Hepatic stellate cell (primary cell): ENCODE measurements at places on chromosomes 12 and 14.

GRCh38 chr14:101508948-101509729 is 52.2 kb upstream of the DIO3 start:
- DNase-seq, result no peak

DNA sequence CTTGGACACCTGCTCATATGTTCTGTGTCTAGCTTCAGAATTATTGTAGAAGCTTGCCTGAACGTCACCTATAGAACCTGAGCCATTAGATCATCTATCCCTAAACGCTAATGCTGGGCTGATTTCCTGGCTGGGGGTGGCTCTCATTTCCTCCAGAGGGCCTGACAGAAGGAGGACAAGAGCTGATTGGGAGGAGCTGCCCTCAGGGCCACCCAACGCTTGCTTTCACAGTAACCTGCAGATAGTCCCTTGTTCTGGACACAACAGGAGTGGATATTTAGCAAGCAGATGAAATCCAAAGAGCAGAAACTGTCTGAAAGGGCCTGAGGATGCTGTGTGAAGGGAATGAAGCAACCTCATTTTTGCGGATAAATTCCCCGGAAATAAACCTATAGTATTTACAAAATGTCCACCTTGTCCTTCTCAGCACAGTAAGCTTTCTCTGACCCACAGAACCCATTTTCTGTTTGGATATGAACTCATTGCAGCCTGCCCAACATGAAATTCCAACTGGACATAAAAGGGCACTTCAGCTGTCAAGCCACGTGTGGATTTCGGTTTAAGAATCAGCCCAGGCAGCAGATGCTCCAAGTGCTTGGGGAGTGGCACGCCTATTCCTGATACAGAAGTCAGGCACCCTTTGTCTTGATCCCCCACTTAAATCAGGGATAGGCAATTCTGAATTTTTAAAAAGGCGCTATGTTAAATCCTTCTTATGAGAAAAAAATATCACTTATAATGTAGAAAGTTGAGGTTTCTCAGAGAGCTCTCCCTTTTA is 32.8 kb upstream of the TUBA1C start:
- DNase-seq, result no peak

DNA sequence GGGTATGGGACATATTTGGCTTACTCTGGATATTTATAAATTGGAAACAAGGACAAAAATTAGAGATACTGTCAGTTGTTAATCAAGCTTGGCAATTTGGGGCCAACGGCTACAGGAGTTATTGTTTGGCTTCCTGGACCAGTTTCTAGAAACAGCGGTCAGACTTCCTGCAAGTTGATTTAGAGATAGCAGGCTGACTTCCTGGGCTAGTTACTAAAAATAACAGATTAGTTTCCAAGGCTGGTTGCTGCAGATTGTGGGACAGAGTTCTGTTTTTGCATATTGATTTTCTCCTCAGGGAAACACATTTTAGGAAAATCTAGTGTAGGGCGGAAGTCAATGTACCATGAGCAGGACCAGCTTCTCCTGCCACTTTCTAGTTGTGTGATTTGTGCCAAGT is 144.0 kb upstream of the TMPO start:
- DNase-seq, result no peak

- DNase-seq, result no peak
These were observed 193.3 kb downstream of the ANO4 start for GRCh38 chr12:100987552-100988521.

GRCh38 chr12:104480826-104481440 is 24.2 kb downstream of the CHST11 start:
- peak; percentile 37 for DNase-seq

DNA sequence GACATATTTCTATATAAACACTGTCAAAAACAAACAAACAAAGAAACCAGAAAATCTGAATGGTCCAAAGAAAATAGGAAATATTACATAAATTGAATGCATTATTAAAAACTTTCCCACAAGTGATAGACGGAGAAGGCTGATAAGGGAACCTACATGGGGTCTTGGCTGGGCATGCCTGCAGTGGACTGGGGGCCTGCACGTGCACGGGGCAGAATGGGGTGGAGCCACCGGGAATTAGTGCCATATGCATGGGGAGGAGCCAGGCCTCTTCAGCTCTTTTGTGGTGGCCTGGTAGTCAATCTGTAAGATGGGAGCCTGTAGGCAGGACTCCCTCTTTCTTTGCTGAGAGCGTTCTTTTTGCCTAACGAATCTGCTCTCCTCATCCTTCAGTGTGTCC is 1031.7 kb upstream of the FBXO33 start:
- DNase-seq, result no peak

- no peak for DNase-seq
These were observed 407.5 kb downstream of the PCNX1 start for GRCh38 chr14:71314717-71315116.

GRCh38 chr14:97757491-97757890 is 960.3 kb downstream of the VRK1 start:
- DNase-seq, result no peak

DNA sequence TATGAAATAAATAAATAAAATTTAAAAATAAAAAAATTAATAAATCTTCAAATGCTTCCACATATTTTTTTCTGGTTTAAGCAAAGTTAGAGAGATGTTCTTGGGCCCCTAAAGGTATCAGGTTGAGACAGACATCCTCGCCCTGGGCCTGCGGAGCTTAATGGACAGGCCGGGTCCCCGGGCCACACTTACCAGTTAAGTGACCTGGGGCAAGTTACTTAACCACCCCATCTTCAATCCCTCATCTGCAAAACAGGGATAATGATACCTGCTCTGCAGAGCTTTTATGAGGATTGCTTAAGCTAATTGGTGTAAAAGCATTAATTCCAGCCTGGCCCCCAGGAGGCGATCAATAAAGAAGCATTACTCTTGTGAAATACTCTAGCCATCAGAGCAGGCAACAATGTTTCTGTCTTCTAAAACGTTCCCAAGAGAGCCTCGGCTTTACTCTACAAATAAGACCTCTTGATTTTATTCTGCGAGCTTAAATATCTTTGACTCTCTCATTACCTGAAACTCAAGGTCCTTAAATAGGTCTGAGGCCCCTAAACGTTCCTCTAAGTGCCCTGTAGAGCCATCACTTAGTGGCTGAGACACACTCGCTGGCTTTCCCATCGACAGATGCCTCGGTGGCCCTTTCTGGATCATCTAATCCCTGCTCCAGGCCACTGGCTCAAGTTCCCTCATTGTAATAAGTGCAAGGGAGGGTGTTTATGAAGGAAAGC is 81.1 kb upstream of the DIO3 start:
- DNase-seq, result no peak

GRCh38 chr14:49250109-49250508 is 336.1 kb downstream of the RPS29 start:
- peak; percentile 19 for DNase-seq

- DNase-seq, result no peak
These were observed 352.0 kb downstream of the FLRT2 start for GRCh38 chr14:85881935-85882334.

DNA sequence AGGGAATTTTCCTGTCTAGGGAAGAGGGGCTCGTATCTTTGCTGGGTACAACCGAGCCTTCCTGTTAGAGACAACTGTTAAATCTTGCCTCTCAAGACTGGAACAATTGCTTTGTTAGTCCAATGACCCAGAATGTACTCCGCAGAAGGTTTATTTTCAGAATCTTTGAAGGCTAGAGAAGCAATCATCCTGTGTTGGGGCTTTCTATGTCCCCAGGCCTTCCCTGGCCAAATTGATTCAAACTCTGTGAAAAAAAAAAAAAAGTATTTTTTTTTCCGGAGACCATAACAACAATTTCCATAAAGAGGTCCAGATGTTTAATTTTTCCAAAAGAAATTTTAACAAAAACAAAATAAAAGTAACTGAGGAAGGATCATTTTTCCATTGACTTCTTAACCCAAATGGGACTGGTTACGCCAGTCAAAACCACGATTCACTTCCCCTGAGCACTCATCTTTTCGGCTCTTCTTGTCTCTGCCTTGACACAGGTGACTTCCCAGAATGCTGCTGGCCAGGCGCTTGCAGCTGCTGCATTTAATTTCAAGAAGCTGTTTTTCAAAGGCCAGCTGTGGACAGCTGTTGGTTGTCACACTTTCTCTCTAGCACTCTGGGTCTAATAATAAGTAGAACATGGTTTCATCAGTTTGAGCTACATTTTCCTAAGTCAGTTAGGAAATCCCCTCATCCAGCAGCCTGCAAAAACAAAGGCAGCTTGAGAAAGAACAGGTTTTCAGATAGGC is 81.6 kb upstream of the MANSC4 start:
- no peak for DNase-seq

DNA sequence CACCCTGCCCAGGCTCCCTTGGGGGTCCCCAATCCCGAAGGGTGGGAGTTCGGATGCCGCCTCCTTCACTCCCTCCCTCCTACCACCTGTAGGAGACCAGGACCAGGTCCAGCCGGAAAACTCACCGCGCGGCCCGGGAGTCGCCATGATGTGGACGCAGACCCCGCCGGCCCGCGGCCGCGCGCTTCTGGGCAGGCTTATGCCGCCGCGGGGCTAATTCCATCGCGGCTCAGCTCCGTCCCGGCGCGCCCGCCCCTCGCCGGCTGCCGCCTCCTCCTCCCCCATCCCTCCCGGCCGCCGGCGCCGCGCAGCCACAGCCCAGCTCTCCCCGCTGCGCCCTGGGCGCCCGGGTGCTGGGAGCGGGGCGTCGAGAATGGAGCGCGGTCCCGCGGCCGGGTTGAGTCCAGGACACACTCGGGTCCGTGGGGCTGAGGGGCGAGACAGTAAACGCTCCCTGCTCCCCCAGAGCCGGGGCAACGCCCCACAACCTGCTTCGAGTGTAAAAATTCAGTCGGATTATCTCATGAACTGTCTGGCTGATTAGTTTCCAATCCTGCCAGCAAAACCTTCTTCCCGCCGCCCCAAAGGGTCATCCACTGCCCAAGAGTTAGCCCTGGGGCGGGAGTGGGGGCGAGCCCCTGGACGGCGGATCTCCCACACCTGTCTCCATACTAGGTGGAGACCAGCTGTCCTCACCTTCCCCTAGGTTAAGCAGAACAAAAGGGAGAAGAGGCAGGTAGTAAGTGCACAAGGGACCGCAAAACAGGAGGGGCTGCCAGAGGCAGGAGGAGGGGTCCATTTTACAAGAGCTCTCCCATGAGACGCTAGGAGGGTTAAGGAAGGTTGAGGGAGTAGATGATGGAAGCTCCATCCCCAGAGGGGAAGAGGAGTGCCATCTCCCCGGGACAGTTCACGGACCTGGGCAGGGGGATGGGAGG is at the start of gene ANO2:
ANO2 (minus strand) TSS at position 189 of the 938 bp plus-strand sequence; CDS start at position 147, 42 bp downstream.
- no peak for DNase-seq

DNA sequence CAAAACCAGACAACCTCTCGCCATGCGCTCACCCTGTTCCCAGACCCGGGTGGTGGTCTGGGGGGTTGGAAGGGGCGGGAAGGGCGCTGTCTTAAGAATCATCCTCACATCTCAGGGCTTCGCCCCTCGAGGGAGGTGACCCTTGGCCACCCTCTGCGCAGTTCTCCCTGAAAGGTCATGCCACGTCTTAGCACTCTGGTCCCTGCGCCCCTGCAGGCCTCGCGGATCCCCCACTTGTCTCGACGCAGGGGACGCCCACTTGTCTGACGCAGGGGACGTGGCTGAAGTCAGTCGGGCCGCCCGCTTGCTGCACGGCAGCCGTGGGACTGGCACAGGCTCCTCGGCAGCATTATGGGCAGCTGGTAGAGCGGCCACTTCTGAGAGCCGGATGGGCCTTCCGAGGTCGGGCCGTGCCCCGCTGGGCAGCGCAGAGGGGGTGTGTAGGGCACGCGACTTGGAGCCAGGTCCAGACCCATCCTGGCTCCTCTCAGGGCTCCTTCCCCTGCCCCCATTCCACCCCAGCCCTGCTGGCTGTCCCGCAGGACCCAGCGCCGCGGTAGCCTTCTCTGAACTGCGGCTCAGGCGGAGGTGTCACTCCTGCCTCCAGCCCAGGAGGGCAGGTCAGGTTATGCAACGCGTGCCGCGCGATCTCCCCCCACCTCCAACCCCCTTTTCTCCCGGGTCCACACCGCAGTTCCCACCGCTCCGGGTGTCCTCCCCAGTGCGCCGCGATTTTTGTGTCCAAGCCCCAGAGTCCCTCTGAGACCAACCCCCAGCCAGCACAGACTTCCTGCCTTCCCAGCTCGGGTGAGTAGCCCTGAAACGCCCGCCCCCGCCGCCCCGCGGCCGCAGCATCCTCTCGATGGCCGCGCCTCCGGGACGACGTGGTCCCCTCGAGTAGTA is 40.9 kb upstream of the CAPRIN2 start:
- peak; percentile 86 for DNase-seq

DNA sequence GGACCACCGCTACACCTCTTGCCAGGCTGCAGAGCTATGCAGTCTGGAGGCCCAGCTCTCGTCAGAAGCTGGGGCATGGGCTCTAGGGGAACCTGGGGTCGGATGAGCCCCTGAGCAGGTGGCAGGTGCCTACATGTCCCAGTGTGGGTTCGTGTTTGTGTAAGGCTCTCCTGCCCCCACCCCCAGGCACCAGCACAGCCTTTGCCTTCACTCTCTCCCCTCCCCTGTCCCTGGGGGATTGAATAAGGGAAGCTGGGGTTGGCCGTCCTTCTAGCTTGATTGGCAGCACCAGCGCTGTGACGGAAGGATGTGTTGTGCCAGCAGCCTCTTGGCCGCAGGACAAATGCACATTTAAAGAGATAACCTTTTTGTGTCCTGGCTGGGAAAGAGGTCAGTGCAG is 34.8 kb upstream of the TSPAN9 start:
- DNase-seq, result no peak

DNA sequence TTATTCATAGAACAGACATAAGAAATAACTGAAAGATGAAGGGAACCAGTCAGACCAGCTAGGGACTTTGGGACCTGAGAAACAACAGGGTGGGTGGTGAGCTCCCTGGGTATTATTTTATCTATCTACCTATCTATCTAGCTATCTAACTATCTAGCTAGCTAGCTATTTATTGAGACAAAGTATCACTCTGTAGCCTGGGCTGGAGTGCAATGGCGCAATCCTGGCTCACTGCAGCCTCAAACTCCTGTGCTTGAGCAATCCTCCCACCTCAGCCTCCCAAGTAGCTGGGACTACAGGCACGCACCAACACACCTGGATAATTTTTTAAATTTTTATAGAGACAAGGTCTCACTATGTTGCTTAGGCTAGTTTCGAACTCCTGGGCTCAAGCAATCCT is 127.6 kb downstream of the DPF3 start:
- no peak for DNase-seq
